ENCODE measurements at places on chromosomes 13 and 19.

DNA sequence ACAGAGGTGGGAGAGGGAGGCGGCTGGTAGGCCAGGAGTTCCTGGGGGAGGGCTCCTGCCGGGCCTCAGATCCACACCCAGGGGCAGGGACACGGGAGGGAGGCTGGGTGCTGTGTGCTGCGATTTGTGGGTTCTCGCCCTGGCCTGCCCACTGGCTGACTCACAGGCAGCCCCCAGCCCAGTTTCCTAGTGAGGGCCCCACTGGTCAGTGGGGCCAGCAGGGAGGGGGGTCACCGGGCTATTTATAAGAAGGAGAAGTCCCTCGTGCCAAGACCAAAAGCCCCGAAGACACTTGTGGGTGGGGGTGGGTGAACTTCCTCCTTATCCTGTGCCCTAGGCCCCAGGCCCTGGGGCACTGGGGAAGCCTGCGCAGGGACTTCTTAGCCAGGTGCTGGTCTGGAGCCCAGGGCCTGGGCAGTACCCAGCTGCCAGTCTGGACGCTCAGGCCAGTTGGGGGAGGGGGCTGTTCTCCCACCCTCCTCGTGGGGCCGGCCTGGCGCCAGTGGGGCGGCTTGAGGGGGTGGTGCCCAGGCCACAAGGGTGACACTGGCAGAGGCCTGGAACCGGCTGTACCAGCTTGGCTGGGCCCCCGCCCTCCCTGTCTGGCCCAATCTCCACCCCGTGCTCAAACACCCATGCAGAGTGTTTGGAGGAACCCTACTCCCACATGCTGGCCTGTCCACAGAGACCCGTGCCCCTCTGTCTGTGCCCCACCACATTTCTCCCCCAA lies 5.0 kb upstream of the JUNB start:
- no peak for DNase-seq

DNA sequence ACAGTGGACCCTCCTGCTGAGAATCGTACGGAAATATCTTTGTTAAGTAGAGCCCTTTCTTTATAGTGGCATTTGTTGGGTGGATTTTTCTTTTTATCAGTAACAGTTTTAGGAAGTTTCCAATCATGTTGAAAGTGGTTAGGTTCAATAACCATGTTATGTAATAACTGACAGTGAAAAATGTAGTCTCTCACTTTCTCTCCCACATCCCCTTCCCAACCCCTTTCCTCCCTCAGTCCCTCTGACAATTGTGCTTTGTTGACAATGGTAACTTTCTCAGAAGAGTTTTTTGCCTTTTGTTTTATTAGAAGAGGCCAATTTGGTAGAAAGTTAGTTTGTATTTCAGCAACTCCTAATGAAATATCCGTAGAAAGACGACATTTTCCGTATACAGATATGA lies 77.8 kb upstream of the SLAIN1 start:
- no peak for DNase-seq

DNA sequence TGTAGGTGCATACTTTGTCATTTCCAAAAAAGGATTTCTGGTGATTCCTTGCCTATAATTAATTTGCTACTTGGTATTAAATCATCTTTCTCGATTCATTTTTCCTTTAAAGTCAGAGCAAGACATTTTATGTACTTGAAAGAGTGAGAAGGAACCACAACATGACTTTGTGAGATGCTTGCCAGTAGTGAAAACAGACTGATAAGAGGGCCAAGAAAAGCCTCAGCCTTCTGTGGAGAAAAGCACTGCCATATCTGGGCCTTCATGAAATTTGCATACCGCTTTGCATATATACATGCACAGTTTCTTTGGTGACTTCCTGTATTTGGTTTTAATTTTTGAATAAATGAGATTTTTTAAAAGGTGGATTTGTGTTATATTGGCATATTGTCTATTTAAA lies 128.4 kb downstream of the CDK8 start:
- no peak for DNase-seq

- no peak for DNase-seq
These were observed 106.5 kb upstream of the OXGR1 start for GRCh38 chr13:97100821-97101220.

- no peak for DNase-seq
These were observed 53.7 kb upstream of the UQCRFS1 start for GRCh38 chr19:29266603-29267002.

DNA sequence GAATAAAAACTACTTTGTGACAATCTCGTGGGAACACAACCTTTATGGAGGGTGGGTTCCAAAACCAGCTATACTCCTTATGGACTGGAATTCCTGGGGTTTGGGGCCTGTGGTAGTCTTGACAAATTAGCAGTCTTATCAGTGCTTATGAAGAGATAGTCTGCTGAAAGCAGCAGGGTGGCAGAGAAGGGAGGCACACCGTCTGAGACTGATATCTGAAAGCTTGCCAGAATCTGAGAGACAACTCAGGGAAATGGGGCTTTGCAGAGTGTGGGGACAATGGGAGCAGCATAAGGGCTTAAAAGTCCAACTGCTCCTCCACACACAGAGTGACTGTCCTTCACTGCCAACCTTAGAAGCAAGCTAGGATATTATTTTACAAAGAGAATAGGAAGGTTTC lies 95.9 kb downstream of the UGGT2 start:
- no peak for DNase-seq

Data from T-helper 9 cell (primary cell).